Esophagus muscularis mucosa (tissue), 4 donors: ENCODE measurements at places on chromosomes 3 and 15.

GRCh38 chr3:15092686-15093085 is 6.3 kb downstream of the RBSN start:
- no peak overlapping the region for H3K27ac ChIP-seq
- no peak overlapping the region for H3K4me3 ChIP-seq
- no peak for DNase-seq
- peaks cover 7% of the 10 kb centered on the region for H3K4me1 ChIP-seq
- H3K36me3 ChIP-seq, result peaks cover 83% of the 10 kb centered on the region

- H3K27ac ChIP-seq, result no peak overlapping the region
- H3K4me1 ChIP-seq, result peaks cover 10% of the 10 kb centered on the region
- H3K36me3 ChIP-seq, result no peaks in the 10 kb centered on the region
- H3K27me3 ChIP-seq, result no peaks in the 10 kb centered on the region
- no peak overlapping the region for H3K4me3 ChIP-seq
- no peak for DNase-seq
Observed at GRCh38 chr3:41956574-41956973, 5.3 kb downstream of the ULK4 start.

GRCh38 chr15:34883633-34884032 is 85.9 kb downstream of the AQR start:
- DNase-seq, result no peak
- H3K27me3 ChIP-seq, result no peaks in the 10 kb centered on the region
- peaks cover 95% of the 10 kb centered on the region for H3K36me3 ChIP-seq
- H3K27ac ChIP-seq, result no peak overlapping the region

DNA sequence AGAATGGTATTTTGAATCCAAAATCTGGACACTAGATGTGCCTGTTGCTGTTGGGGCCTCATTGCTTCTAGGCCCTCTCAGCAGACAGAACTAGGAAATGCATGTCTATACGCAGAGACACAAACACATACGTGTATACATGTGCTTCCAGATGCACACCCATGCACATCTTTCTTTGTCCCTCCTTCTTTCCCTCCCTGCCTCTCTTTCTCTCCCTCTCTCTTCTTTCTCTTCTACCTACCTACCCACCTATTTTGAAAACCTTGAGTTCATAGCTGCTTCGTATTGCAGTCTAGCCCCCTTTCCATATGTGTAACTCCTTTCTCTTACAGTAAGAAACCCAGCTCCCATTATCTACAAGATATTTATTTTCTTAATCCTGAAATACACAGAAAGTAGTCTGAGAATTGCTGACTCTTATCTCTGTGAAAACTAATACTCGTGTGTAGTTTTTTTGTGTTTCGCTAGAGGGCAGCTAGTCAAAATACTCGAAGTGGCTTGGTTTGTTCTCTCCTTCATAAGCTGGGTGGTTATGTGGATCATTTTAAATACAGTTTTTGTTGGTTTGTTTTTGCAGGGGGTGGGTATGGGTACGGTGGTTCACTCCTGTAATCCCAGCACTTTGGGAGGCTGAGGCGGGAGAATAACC is 18.5 kb downstream of the RPL32 start:
- H3K4me1 ChIP-seq, result no peaks in the 10 kb centered on the region
- DNase-seq, result no peak
- no peak overlapping the region for H3K27ac ChIP-seq
- peaks cover 21% of the 10 kb centered on the region for H3K36me3 ChIP-seq
- no peaks in the 10 kb centered on the region for H3K27me3 ChIP-seq

GRCh38 chr3:126450219-126450618 is 25.5 kb downstream of the ZXDC start:
- H3K27me3 ChIP-seq, result no peaks in the 10 kb centered on the region
- H3K4me3 ChIP-seq, result no peak overlapping the region
- DNase-seq, result no peak
